Activated naive CD8-positive, alpha-beta T cell treated with anti-CD3 and anti-CD28 coated beads for 36 hours (primary cell): ENCODE measurements at places on chromosomes 7 and 10.

DNA sequence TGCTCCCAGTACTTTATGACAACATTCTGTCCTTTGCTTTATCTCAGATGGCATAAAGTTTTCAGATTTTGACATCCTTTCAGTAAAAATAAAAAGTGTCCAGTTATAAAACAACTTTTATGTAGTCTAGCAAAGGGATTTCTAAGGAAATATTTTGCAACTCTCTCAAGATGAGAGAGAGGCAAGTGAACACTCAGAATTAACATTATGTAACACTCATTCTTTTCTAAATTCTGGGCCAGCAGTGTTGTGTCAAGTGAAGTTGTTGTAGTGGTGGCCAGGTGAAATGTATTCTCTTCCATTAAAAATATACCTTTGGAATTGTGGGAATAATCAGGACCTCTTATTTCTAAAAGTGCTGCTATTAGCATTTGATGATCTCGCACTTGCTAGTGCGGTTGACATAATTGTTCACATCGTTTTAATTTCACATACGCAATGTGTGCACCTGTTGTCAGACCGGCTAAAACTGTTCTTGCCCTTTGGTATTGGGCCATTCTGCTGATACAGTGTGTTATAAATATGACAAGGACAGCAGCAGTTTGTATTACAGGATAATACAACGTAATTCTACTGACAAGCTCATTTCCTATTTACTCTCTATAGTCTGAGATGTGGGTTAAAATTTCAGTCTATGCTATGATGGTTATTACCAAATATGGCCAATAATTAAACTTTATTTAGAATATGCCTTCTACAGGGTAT lies 23.8 kb downstream of the CPED1 start:
- DNase-seq: no peak

DNA sequence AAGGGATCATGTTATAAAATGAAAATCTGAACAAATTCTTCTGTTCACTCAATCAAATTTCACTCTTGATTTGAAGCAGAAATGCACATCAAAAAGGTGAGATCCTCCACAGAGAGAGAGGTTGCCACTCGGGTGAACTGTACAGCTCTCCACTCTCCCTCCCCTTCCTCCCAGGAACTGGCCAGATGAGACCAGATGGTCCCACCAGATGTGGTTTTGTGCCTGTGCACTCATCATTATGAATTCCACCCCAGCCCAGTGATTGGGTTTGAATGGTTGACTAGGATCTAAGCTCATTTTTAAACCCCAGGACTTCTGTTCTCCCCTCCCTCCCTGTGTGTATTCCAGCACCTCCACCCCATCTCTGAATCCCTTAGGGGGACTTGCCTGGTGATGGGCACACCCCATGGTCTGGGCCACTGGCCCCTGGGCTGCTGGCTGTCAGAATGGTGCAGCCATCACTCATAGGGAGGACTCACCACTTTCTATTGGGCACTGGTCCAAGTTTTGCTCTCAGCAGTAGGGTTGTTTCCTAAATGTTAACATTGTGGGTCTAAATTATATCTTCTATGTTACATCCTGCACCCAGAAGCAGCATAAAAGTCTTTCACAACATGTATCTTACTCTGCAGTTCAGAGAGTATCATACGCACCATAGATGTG lies 393.1 kb downstream of the TNS3 start:
- DNase-seq: no peak

DNA sequence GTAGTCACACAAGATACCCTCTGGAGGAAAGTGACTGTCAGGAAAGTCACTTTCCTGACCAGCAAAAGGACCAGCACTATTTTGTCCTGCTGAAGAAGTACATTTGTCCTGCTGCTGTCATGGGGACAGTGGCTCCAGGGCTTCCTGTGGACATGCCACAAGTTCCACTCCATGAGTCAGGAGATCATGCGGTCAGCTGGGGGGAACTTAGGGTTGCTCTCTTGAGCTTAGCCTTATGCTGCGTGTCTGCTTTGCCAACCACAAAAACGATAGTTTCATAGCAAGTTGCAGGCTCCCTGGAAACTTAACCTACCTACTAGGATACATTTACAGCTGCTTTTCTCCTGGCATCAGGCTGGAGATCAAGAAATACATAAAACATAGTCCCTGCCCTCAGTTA lies 19.8 kb upstream of the ALOX5 start:
- no peak for DNase-seq

- no peak for DNase-seq
Measured at GRCh38 chr7:131525820-131526219, 30.6 kb downstream of the PODXL start.

GRCh38 chr10:102914781-102915180 lies 3.3 kb upstream of the CNNM2 start:
- no peak for DNase-seq

GRCh38 chr10:34198953-34199352 lies 616.1 kb downstream of the PARD3 start:
- DNase-seq: no peak

DNA sequence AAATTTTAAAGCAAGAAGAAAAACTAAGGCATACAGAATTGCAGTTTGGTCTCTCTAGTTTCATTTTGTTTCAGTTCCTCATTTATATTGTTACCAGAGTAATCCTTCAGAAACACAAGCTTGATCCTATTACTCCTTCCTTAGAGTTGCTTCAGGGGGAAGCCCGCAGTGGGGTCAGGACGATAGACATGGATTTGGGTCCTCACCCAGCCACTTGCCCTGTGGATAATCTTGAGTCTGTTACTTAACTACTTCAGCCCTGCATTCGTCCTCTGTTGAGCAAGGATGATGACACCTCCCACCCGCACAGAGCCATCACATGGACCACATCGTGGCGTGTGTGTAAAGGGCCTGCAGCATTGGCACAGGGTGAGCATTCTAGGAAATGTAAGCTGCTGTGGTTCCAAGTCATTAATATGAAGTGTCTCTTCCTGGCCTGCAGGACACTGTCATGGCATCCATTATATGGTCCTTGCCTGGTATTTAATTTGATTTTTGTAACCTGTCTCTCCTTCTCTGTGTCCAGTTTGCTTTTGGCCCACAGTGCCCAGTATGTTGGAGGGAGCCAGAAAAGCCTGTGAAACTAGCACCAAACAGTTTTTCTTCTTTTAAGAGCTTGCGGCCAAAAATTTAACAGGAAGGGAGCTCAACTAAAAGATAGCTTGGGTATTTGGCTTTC lies 111.2 kb downstream of the EEPD1 start:
- DNase-seq: no peak

- DNase-seq: no peak
Measured at GRCh38 chr10:11447586-11447985, 163.9 kb downstream of the USP6NL start.

DNA sequence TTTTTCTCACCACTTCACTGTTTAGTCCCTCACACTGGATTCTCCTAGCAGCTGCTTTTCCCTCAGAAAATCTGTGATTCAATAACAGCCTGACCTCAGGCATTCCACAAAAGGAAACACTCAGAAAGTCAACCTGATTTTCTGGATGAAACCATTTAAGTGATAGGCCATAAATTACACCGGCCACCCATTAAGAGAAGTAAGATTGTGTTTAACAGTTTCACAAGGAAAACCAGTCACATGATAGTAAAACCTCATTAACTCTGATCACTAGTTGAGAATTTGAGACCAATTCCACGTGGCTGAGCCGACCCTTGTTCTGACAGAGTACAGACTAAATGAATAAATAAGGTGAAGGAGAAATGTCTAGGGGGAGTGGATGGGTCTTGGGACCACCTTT lies 7.7 kb downstream of the GRM8 start:
- DNase-seq: no peak

- DNase-seq: peak; percentile 33
Measured at GRCh38 chr7:47404010-47404409, 177.9 kb downstream of the TNS3 start.

- no peak for DNase-seq
Measured at GRCh38 chr10:70940834-70941568, 52.6 kb upstream of the PCBD1 start.

DNA sequence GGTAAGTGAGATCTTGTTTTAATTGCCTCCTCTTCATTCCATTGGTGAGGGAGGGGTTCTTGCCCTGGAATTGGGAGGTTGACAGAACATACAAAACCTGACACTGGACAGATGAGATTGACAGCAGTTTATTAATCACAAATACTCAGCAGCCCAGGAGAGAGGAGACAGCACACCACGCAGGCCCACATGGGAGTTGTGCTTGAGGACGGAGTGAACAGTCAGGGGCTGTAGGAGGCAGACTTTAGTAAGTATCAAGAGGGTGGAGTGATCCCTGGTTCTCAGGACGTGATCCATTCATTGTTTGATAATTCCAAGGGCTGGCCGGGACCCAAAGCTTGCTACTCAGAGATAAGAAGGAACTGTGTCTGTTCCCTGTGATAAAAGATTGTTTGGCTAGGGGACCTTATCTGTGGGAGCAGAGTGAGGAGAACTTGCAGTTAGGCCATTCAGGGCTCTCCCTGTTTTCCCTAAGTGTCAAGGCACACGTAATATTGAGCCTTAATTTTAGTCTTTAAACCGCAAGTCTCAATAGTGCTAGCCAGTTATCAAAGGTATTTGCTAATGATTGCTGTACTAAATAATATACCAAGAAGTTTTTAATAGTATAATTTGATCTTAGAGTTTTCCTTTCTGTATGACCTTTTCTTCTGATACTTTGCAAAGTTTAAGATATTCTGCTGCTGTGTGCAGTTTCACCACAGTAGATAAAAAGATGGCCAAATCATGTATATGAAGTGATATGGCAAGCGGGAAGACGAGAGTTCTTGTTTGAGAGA lies 14.5 kb downstream of the CAPZA2 start:
- DNase-seq: no peak

- no peak for DNase-seq
Measured at GRCh38 chr10:72257051-72257892, 16.5 kb upstream of the DDIT4 start.

- DNase-seq: no peak
Measured at GRCh38 chr7:79461660-79462059, 8.2 kb upstream of the MAGI2 start.
